ENCODE measurements at places on chromosomes 7 and 10.

- no peak for DNase-seq
Measured at GRCh38 chr7:121178869-121179497, 149.8 kb upstream of the WNT16 start.

GRCh38 chr7:116588225-116588624, 63.4 kb downstream of the CAV1 start:
- peak; percentile 27 for DNase-seq

GRCh38 chr7:124027236-124027635, 5.6 kb downstream of the TMEM229A start:
- DNase-seq, result no peak

DNA sequence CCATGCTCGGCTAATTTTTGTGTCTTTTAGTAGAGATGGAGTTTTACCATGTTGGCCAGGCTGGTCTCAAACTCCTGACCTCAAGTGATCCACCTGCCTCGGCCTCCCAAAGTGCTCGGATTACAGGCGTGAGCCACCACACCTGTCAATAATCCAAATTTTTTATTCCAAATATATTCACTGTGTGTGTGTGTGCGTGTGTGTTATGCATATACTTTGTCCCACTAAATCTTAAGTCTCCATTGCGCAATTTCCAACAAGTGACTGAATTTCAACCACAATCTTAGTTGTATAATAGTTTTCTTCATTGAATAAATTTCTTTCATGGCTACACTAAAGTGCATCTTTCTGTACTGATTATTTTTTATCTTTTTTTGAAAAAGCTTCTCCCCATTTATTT, 2.7 kb downstream of the KRIT1 start:
- DNase-seq, result no peak

- no peak for DNase-seq
Measured at GRCh38 chr10:44990965-44991364, 9.8 kb upstream of the ZNF22 start.

DNA sequence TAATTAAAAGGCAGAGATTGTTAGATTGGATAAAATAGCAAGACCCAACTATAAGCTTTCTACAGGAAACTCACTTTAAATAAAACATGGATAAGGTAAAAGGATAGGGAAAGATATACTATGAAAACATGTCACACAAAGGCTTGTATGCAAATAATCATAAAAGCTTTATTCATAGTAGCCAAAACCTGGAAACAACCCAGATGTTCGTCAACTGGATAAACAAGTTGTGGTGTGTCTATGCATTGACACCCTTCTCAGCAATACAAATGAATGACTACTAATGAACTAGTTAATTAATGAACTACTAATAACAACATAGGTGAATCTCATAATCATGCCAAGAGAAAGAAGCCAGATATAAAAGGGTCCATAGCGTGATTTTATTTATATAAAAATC, 37.7 kb upstream of the OIT3 start:
- no peak for DNase-seq

DNA sequence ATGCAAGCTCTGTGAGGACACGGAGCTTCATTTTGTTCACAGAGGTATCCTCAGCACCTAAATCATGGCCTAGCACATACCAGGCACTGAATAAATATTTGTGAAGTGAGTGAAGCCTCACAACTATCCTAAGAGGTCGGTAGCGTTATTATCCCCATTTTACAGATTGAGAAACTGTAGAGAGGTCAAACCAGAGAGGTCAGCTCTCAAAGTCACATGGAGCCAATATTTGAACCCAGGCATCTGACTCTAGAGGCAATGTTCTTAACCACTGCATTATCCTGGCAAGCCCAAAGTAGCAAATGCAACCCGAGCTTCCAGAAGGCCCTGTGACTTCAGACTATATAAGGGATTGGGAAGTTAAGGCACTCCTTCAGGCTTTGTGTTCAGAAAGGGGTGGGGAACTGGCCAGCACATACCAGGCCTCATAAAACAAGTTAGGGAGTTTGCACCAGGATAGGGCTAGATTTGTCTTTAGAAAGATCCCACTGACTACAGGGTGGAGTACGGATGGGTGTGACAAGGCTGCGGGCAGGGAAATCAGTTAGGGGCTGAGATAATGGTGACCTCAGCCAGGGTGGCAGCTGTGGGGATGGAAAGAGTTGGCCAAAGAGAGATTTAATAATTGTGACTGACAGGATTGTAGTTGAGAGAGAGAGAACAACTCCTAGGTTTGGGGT, 101.4 kb downstream of the TBXAS1 start:
- no peak for DNase-seq

DNA sequence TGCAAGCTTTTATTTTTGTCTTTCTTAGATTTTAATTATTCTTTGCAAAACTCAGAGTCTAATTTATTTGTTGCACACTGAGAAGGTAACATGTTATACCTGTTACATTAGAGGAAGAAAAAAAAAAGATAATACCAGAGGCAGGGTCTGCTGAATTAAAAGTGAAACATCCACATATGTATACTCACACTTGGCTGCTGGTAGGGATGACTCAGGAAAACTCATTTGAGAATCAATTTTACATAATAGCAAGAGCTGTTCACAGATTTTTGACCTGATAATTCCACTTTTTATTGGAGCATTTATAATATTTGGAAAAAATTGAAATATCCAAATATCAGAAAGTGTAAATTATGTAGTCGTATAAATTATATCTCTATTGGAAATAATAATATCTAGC, 78.1 kb upstream of the CCDC6 start:
- DNase-seq, result no peak

DNA sequence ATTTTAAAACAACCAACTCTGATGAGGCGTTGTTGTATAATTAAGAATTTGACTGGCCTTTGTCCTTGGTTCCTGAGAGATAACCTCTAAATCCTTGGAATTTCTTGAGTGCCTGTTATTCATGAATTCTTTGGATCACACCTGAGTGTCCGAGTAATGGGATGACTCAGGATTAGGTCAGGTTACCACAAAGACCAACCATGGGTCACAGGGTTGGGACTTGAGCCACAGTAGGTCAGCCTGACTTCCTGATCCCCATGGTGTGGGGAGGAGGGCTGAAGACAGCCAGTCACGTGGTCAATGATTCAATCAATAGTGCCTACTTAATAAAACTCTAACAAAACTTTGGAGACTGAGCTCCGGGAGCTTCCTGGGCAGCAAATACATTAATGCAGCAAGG, 192.5 kb downstream of the GFRA1 start:
- DNase-seq, result no peak

DNA sequence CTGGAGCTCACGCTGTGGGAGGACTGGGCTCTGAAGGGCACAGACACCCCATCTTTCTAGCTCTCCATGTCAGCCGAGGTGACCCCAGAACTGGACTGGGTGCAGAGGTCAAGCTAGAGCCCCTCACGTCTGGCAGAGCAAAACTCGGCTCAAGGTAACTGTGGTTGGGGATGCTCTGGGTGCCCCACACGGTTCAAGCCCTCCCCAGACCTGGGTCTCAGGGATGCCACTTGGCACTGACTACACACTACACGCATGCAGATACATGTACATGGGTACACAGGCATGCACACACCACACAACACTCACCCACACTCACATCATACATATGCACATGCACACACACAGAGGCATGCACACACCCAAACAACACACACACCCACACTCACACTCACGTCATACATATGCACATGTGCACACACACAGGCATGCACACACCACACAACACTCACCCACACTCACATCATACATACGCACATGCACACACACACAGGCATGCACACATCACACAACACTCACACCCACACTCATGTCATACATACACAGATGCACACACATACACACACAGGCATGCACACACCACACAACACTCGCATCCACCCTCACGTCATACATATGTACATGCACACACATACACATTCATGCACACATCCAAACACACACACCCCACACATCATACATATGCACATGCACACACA, 219.3 kb downstream of the DNAJB6 start:
- no peak for DNase-seq

- DNase-seq, result no peak
Measured at GRCh38 chr10:60576130-60577069, 186.7 kb upstream of the ANK3 start.

- no peak for DNase-seq
Measured at GRCh38 chr7:37416378-37417106, 32.1 kb downstream of the ELMO1 start.

DNA sequence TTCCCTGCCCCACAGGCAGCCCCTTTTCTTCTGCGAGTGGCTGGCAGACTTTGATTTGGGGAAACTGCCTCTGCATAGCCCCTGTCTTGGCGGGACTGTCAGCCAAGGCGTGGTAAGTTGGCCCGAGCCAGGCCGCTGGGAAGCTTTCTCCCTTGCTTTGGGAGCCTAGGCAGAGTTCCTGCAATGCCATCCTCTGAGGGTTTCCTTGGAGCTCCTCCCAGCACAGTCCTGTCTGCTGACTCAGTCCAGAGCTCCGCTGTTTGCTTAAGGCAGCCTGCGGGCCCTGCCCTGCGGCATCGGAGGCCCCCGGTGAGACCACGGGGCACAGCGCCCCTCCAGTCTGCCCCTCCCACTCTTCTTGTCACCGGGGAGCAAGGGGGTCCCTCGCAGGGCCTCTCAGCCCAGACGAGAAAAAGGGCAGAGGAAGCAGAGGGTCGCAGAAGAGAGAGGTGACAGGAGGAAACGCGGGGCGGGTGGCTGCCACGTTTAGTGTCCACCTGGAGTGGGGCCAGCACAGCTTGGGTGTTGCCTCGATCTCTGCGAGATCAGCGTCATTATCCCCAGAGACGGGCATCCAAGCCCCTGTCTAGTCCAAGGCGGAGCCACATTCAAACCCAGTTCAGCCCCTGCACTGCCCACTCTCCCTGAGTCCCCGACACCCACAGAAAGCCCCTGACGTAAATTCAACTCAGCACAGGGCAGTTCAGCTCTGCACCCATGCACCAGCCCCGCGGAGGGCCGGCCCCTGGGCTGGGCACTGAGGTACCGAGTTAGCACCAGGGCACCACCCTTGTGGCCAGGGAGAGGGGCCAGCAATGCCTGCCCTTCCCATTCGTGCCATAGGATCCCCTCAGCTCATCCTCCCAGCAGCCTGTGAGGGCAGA, 59.0 kb upstream of the CHST15 start:
- peak; percentile 33 for DNase-seq

DNA sequence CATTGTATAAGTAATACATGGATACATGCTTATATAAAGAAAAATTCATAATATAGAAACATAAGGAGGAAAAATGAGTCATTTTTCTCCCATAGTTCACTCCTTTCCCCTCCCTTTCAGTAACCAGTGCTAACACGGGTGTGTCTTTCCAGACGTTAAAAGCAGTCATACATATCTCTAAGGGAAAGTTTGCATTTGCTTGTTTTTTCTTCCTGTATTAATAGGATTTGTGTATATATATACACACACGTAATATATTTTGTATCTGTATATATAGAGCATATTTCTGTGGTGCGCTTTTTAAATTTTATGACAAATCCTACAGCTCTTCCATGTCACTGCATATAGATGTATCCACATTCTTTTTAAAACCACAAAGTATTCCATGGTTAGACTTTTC, 78.8 kb downstream of the RALA start:
- no peak for DNase-seq

DNA sequence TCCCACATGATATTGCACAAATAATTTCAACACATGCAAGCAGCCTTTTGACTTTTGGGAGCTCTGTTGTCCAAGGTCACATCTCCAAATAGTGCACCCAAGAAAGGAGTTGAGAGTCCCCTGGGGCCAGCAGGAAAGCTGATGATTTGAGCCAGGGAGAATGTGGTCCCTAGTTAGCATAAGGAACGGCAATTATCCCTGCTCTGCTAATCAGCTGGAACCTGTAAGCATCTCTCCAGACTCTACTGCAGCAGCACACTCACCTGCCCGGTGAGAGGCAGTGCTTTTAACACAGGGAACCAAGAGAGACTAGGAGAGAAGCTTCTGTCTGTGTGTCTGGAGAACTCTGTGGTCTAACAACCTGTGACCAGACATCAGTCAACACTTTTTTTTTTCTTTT, 17.0 kb downstream of the TRPV5 start:
- DNase-seq, result no peak

DNA sequence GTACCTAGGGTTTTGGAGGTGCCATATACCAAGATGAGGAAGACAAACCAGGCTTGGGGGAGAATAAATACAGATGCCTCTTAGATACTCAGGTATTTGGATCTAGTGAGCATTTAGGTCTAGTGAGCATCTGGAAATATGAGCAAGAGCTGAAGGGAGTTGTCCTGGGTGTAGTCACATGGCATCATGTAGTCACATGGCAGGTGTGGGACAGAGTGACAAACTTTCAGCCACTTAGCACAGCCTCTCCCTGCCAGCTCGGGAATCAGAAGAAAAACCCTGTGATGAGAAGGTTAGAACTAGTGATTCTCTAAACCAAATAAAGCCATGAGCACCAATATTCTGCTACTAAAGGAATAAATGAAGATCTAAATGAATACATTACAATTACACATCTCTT, 24.3 kb downstream of the RGR start:
- DNase-seq, result no peak

GRCh38 chr10:102845352-102845902, 8.2 kb upstream of the CYP17A1 start:
- DNase-seq, result no peak

DNA sequence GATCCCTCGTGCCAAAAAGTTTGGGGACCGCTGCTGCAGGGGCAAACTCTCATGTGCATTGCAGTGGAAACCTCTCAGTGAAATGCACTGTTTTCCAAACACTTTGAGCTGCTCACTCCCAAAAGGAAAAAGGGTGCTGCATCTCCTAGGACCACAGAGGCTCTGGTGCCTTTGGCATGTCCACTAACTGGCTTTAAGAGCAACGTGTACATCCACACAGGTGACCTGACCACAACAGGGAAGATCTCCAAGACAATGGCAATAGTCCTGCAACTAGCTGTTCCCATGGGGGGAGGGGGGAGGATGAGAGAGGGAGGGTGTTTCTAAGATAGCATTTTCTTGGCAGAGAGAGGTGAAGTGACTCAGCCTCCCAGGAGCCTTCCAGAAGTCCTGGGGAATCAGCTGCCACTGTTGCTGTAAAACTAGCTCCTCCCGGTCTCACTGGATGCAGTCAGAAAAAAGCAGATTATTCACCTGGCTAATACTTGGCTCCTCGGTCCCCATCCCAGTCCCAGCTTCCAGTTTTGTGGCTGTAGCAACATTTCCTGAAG, 181.7 kb downstream of the HECW1 start:
- DNase-seq, result no peak

DNA sequence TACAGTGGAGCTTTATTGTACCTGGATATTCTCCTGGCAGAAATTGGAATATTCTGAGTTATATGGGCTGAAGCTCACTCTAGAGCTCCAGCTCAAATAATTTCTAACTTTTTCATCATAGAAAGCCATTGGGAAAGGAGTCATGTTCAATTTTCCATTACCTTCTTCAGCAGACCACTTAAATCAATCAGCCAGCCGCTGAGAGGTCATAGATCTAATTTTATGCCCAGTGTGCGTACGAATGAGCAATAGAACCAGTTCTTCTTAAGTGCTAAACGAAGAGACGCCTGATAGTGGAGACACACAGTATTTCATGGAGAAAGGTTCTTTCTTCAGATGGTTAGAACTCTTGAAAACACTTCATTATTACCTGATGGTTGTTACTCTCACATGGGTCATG, 35.0 kb upstream of the DNAJB12 start:
- no peak for DNase-seq

DNA sequence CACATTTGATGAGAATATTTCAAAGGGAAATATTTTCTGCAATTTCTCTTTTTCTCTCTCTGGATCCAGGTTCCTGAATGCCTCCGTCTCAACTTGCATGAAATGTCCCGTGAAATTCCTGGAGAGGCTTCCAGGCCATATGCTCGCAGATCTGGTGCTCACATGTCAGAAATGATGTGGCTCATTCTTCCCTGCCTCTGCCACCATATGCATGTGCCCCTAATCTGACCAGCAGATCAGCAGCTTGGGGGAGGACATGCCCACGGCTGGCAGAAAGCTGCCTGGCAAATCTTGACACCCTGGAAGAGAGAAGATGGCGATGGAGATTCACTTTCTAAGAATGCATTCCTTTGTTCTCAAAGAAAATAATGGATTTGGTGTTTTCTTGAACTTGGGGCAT, 490.7 kb downstream of the RPS24 start:
- DNase-seq, result peak; percentile 67

Data from eye (tissue), 1 donor.